ENCODE measurements at places on chromosomes 3 and 15. TPM values are rescaled to one million over a fixed set of nuclear protein-coding genes. Genes with fewer than 3 reads are reported as not detected.

DNA sequence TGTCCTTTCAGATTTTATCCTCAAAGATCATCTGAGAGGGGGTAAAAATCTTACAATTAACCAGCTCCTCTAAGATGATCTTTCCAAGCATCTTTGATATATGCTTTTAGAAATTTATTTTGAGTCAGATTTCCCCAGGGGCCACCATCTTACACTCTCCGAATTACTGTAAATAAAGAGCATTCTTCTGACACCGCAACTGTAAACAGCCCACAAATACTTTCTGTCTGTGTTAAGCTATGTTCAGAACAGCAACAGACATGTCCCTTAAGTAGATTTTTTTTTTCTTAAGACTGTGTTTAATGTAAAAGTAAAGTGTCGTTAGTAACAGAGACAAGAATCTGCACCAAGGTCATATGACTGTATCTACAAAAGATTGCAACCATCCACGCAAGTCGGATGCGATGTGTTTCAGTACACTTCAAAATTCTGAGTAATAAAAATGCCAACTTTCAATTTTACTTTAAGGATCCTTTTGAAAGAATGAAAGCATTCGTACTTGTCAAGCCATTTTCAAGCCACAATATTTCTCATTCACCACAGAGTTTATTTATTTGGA is 159.0 kb upstream of the KCNH8 start:
- no peak overlapping the region for H3K27ac ChIP-seq
- no peak for DNase-seq
- H3K27me3 ChIP-seq, result no peaks in the 10 kb centered on the region
- no peak overlapping the region for H3K4me3 ChIP-seq

DNA sequence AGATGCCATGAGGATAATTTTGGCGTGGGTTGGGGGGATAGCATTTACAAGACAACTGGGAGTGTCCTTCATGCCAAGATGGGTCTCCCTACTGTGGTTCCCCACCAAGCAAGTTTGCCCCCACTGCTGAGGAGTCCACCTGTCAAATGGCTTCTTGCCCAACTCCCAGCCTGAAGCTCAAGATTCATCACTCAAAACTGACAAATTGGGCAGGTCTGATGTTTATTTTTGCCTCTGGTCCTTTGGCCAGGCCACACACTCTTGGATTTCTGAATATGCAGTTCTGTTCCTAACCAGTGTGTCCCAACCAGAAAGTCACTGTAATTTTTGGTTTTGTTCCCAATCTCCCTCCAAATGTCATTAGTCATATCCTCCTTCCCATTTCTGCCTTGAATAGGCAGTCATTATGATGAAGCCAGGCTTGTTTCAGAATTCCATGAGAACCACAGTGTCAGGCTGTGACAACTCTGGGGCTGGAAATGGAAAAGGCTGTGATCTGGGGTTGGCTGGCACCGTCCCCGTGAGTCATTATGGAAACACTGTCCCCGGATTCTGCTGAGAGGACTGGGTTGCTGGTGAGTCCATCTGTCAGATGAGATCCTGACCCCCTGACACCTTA is 29.3 kb upstream of the MEF2A start:
- H3K36me3 ChIP-seq, result no peaks in the 10 kb centered on the region
- H3K27ac ChIP-seq, result no peak overlapping the region
- peaks cover 7% of the 10 kb centered on the region for H3K4me1 ChIP-seq
- no peaks in the 10 kb centered on the region for H3K27me3 ChIP-seq

DNA sequence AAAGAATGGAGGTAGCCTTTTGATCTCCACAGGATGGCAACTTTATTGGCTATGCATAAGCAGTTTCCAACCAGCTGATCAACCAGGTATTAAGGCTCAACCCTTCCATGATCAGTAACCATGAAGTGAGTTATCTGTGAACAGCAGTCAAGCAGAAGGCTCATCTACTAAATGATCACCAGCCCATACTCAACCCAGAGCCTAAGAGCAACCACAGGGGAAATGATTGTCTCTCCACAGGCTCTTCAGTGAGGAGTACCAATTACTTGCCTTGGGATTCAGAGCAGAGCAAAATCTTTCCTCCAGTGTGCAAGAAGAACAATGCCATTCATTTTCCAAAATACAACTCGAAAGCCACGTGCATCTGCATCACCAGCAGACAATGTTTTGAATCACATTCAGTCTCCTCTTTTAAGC is 754.8 kb downstream of the ROBO1 start:
- no peaks in the 10 kb centered on the region for H3K27me3 ChIP-seq
- no peaks in the 10 kb centered on the region for H3K36me3 ChIP-seq
- H3K27ac ChIP-seq, result no peak overlapping the region
- no peak overlapping the region for H3K4me3 ChIP-seq
- no peak for DNase-seq

- H3K27ac ChIP-seq, result no peak overlapping the region
- H3K4me1 ChIP-seq, result no peaks in the 10 kb centered on the region
- no peak for DNase-seq
- H3K4me3 ChIP-seq, result no peak overlapping the region
- H3K36me3 ChIP-seq, result no peaks in the 10 kb centered on the region
These were observed 102.8 kb downstream of the KCNH8 start for GRCh38 chr3:19250959-19251610.

DNA sequence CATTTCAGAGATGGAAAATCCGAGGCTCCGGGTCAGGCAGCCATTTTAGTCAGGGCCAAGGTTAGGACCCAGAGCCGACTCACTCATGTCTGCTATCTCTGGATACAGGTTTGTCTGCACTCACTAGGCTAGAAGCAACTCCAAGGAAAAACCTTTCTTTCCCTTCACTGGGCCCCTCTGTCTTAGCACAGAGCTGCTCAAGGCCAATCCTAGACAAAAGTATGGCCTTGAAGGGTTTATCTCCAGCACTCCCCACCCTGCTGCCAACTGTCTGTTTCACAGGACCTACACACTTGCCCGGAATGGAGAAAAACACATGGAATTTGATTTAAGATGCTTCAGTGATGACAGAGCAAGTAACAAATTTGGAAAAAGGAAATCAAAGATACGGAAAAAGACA is 25.6 kb downstream of the ACAN start:
- no peaks in the 10 kb centered on the region for H3K36me3 ChIP-seq
- no peak for DNase-seq
- H3K4me1 ChIP-seq, result no peaks in the 10 kb centered on the region
- H3K4me3 ChIP-seq, result no peak overlapping the region
- H3K27me3 ChIP-seq, result no peaks in the 10 kb centered on the region

DNA sequence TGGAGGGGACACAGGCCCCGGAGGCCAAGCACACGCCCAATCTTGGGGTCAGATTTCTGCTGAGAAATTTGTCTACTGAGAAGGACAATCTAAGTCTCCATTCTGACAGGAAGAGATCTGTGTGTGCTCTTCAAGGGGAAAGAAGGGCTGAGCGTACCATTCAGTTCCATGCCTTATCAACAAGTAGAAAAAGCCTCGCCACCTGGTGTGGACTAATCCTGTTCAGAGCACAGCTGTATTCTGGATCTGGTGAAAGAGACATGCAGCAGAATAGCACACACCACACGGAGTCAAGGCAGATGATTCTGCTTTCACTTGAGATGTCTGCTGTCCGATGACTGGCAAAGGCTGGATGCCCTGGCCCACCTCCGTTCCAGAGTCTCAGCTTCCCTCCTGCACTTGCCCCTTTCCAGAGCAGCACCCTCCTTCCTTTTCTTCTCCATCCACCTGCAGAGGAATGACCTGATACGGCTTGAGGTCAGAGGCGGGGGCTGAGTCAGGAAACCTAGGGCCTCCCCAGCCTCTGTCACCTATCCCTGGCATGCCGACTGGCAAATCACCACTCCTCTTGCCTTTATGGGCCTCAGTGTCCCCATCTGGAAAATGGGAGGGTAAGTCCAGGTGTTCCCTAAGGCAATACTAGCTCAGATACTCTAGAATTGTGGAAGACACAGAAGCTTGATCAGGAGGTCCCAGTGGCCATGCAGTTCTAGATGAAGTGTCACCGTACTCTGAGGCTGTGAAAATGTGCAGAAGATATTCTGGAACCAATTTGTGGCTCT is 36.9 kb upstream of the CTSH start:
- H3K36me3 ChIP-seq, result no peaks in the 10 kb centered on the region
- H3K4me1 ChIP-seq, result peaks cover 39% of the 10 kb centered on the region
- no peak for DNase-seq
- H3K27me3 ChIP-seq, result no peaks in the 10 kb centered on the region
- no peak overlapping the region for H3K27ac ChIP-seq

DNA sequence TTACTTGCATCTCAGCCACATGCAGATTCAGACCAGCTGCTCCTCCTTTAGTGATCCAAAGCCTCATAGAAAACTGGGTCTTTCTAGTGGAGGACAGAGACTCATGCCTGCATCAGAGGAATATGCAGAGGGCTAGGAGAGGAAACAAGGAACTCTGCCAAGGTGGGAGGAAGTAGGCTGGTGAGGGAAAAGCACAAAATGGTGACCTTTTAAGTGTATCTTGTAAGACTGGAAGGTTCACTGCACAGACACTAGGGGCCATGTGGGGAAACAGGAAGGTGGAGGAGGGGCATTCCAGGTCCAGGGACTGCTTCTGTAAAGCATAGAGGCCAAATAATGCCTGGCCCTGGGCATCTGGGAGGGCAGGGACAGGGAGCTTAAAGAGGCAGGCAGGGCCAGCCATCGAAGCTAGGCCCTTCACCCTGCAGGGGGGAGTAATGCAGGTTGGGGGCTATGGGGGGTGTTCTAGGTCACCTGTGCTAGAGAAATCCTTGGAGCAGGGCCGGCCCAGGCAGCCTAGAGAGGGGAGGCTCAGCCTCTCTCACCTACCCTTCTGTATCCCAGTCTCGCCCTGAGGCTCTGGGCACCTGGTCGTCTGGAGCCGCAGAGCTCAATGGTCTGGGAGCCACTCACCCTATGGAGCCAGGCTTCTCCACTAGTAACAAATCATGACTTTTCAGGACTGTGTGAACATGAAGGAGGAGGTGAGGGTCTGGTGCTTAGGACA is 117.7 kb downstream of the DNAJB8 start:
- no peaks in the 10 kb centered on the region for H3K36me3 ChIP-seq
- DNase-seq, result peak; percentile 75
- H3K27me3 ChIP-seq, result no peaks in the 10 kb centered on the region
- peak overlapping the region; percentile 68 for H3K27ac ChIP-seq

GRCh38 chr3:119195911-119196310 is 22.5 kb downstream of the UPK1B start:
- no peaks in the 10 kb centered on the region for H3K27me3 ChIP-seq
- H3K4me1 ChIP-seq, result no peaks in the 10 kb centered on the region
- no peak overlapping the region for H3K27ac ChIP-seq
- H3K36me3 ChIP-seq, result no peaks in the 10 kb centered on the region
- no peak overlapping the region for H3K4me3 ChIP-seq

GRCh38 chr3:188165596-188165995 is 11.6 kb downstream of the LPP start:
- peak overlapping the region; percentile 15 for H3K4me3 ChIP-seq
- peaks cover 27% of the 10 kb centered on the region for H3K4me1 ChIP-seq
- H3K27me3 ChIP-seq, result no peaks in the 10 kb centered on the region
- no peaks in the 10 kb centered on the region for H3K36me3 ChIP-seq

- H3K27me3 ChIP-seq, result 0 out of 2 replicates have a peak, but pooled peaks cover 3% of the 10 kb centered on the region
- DNase-seq, result no peak
- H3K36me3 ChIP-seq, result no peaks in the 10 kb centered on the region
- H3K4me1 ChIP-seq, result no peaks in the 10 kb centered on the region
- no peak overlapping the region for H3K4me3 ChIP-seq
- no peak overlapping the region for H3K27ac ChIP-seq
These were observed 136.3 kb downstream of the LRRC28 start for GRCh38 chr15:99387421-99388168.

DNA sequence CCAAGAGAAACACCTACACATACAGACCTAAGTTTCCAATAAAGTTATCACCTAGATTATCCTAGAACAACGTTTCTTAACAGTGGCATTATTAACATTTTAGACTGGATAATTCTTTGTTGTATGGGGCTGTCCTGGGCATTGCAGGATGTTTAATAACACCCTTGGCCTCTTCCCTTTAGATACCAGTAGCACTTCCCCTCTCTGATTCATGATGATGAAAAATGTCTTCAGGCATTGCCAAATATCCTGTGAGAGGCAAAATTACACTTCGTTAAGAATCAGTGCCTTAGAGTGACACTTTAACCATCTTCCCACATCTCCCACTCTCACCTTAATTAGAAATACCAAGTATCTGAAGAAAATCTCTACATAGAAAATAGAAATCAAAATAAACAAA is 352.6 kb downstream of the CGGBP1 start:
- no peaks in the 10 kb centered on the region for H3K4me1 ChIP-seq
- no peaks in the 10 kb centered on the region for H3K27me3 ChIP-seq
- no peaks in the 10 kb centered on the region for H3K36me3 ChIP-seq

DNA sequence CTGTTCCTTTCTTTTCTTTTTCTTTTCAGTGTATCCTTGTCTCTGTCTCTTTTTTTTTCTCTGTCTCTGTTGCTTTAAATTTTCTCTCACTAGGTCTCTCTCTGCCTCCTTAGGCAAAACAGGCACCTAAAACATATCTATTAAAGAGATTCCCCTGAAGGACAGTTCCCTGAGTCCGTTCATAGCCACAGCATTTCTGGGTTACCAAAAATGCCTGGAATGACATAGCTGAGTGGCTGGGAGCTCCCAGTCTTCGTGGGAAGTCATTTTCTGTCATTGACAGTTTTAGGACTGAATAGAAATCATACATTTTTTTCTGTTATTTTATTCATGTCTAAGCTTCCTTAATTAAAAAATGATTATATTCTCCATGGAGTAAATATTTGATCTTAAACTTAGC is 323.8 kb upstream of the AZI2 start:
- H3K36me3 ChIP-seq, result no peaks in the 10 kb centered on the region
- no peak overlapping the region for H3K4me3 ChIP-seq
- no peak for DNase-seq

GRCh38 chr3:122030381-122031122 is 8.5 kb upstream of the ILDR1 start:
- DNase-seq, result peak; percentile 43
- H3K27me3 ChIP-seq, result no peaks in the 10 kb centered on the region
- H3K27ac ChIP-seq, result no peak overlapping the region

- DNase-seq, result no peak
- H3K4me1 ChIP-seq, result no peaks in the 10 kb centered on the region
- H3K36me3 ChIP-seq, result no peaks in the 10 kb centered on the region
- no peak overlapping the region for H3K4me3 ChIP-seq
- no peak overlapping the region for H3K27ac ChIP-seq
These were observed 639.8 kb downstream of the MAGI1 start for GRCh38 chr3:65398953-65399352.

DNA sequence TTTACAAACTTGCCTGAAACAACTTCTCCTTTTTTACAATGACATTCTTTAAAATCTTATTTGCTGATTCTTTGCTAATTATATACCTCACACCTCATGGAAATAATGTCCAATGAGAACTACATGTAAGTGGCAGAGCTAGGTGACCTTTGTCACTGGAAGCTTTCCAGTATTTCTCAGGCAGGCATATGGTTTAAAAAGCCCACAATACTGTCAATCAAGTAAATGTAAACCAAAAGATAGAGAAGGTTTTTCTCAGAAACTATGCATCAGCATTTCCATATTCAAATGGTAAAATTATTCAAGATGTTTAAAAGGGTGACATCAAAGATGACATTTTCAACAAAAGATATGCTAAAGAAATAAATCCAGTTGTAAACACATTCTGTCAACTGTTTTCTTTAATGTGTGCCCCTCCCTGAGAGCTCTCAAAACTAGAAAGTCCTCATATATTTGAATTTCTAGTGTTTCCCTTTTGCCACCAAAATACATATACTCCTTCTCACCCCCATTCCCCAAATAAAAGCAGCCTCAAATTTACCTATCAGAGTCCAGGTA is 10.1 kb upstream of the STRIT1 start:
- DNase-seq, result no peak
- no peak overlapping the region for H3K4me3 ChIP-seq
- H3K27ac ChIP-seq, result no peak overlapping the region
- no peaks in the 10 kb centered on the region for H3K36me3 ChIP-seq

GRCh38 chr3:196292286-196292923 is 4.9 kb upstream of the PCYT1A start:
- H3K4me1 ChIP-seq, result peaks cover 30% of the 10 kb centered on the region
- no peaks in the 10 kb centered on the region for H3K27me3 ChIP-seq
- no peaks in the 10 kb centered on the region for H3K36me3 ChIP-seq
- peak overlapping the region; percentile 63 for H3K27ac ChIP-seq

The TMEM212 gene
- total RNA-seq, result not detected

The COLQ gene
- total RNA-seq, result 8.9 TPM

The CCR3 gene
- not detected for total RNA-seq

Data from Karpas-422 (cell line).